ENCODE measurements at places on chromosomes 6 and 20.
A peak's percentile ranks its signal among the peaks of the same experiment; 100 is the strongest.

DNA sequence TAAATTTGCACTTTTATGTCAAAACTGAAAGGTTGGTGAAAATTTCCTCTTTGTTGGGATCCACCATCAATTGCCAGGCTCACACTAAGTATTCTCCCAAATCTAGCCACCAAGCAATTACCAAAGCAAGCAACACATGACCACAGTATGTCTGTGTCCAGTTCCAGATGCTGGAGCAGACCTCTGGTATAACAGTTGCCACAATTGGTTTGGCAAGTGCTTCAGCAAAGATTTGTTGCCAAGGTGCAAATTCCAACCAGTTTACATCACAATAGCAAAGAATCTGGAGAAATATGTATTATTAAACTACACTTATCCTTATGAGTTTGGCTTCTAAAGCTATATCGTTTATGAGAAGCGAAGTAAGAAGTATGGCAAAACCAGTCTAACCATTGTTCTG, 6.4 kb downstream of the GTF2H5 start:
- no peak for DNase-seq

- no peak for DNase-seq
Observed at GRCh38 chr6:47235964-47236760, 73.5 kb downstream of the TNFRSF21 start.

- no peak for DNase-seq
Observed at GRCh38 chr6:44534291-44534690, 146.8 kb downstream of the CDC5L start.

DNA sequence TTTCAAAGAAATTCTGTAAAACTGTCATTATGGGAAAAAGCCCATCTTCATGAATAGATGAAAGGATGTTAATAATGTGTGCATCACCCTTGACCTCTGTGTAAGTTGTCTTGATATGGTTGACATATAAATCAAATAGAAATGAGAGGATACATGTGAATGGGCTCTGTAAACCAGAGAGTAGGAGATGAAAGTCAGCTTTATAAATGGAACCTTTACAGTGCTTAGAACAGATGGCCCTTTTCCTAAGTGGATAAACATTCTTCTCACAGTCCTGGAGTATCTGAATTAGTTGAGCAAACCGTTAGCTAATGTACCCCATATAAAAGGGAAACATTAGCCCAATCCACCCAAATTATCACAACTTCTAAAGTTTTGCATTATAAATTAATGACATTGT, 57.5 kb downstream of the MYLK4 start:
- no peak for DNase-seq

DNA sequence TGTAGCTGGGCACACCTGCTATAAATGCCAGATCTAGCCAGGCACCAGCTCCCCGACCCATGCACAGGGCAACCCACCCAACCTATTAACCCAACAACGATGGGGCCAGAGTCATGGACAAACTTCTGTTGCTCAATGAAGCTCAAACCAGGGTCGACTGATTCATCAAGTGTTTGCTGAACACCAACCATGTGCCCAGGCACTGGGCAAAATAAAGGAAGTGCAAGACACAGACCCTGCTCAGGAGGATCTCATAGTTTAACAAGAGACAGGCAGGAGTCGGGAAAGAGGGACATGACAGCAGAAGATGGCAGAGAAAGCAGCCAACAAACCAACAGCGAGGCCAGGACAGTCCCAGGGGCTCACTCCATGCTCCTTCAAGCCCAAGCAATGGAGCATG, 18.8 kb downstream of the KCNK5 start:
- DNase-seq, result no peak

- no peak for DNase-seq
Observed at GRCh38 chr6:43921039-43921438, 151.0 kb downstream of the VEGFA start.

DNA sequence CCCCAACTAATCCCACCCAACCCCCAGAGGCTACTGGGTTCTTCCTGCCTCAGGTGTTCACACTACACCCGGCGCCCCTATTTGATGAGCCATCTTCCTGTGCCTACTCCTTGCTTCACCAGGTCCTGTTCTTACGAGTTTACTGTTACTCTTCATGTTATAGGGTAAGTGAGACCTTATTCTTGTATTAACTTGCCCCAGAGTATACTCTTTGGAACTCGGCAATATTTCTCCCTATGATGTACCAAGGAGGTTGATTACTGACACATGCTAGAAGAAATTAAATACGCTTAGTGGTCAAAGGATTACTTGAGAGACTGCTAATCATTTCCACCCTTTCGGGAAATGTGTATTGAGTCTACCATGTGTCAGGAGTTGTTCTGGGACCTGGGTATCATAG, 8.9 kb downstream of the RING1 start:
- no peak for DNase-seq

DNA sequence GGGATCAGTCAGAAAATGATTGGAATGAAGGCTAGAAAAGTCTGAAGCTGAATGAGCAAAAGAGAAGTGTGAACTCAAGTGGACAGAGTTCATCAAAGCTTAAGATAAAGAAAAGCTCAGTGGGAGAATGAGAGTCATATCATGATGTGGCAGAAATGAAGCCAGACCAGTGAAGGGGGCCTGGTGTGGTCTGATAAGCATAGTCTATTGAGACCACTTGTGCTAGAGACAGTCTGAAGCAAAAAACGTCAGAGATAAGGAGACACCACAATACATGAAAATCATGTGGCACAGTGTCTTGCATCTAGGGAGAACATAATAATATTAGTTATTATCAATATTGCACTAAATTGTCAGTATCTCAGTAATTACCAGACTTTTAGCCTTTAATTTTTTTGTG, 601.5 kb downstream of the UTRN start:
- no peak for DNase-seq

GRCh38 chr6:167828325-167828956, 1.7 kb downstream of the AFDN start:
- no peak for DNase-seq

DNA sequence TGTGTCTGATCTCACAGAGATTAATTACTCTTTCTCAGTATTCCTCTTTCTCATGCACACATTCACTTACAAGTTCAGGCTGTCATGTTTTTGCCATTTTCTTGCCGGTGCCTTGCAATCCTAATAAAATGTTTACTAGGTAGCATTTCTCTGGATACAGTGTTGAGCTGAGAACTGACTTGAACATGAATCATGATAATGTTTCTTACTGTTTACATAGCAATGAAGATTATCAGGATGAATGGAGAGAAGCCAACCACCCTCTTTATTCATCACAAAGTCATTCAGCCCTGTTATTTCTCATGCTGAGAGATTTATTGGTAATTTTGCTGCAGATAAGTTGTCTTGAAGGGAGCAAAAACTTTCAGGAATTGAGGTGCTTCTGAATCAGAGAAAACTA, 185.5 kb upstream of the ECI2 start:
- DNase-seq, result no peak

DNA sequence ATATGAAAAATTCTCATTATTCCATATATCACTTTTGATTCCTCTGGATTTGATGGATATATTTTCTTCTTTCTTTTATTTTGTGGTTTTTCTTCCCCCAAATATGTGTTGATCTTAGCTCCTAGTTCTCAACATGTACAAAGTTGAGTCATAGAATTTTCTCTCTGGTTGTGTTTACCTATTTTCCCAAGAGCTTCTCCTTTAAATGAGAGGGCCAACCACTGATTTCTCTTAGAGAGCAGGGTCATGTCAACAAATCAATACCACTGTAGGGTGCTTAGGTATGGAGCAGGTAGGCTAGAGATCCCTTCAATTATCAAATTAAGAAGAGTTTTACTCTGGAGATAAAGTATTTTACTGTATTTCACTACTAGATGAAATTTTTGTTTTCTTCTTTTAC, 145.7 kb downstream of the BMP5 start:
- DNase-seq, result no peak

GRCh38 chr6:150395388-150396009, 26.7 kb downstream of the IYD start:
- peak; percentile 61 for DNase-seq

GRCh38 chr6:44072959-44073611, 54.2 kb downstream of the MRPL14 start:
- DNase-seq, result peak; percentile 94

GRCh38 chr6:21201637-21202350, 391.8 kb upstream of the SOX4 start:
- no peak for DNase-seq

DNA sequence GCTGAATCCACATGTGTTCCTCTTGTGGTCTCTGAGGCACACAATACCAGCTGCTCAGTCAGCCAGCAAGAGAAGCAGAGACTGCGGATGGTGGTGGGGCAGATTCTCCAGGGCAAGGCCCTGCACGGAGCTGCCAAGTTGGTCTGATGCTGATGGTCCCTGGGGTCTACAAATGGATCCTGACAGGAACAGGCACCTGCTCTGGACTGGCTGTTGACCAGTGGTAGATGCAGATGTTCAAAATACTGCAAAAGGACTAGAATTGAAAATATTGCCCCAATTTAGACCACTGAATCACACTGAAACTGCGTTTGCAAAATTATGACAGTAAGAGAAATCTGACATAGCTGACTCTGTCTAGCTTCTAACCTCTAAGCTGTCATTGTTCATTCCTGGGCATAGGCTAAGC, 29.6 kb upstream of the TUBB2A start:
- no peak for DNase-seq

- DNase-seq, result no peak
Observed at GRCh38 chr20:44582311-44583025, at the start of gene PKIG. Gene PKIG (plus strand): TSS chr20:44582579. CDS start chr20:44614557, 31,978 bp downstream.

- no peak for DNase-seq
Observed at GRCh38 chr20:8313073-8313472, 181.0 kb downstream of the PLCB1 start.

DNA sequence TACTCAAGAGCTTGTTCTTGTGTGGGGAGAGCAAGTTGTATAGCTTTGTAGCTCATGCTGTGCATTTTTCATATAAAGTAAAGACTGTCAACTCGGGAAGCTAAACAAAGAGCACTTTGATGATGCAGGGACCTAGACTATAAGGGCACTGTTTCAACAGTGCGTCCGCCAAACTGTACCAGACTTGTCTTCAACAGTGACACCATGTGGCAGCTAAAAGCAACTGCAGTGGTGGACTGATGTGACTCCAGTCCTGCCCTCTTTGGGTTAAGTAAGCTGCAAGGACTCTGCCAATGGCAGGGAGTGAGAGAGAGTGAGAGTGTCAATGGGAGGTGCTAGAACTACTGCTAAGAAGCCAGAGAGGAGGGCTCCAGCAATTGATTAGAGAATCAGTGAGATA, 48.1 kb upstream of the MC3R start:
- peak; percentile 2 for DNase-seq

DNA sequence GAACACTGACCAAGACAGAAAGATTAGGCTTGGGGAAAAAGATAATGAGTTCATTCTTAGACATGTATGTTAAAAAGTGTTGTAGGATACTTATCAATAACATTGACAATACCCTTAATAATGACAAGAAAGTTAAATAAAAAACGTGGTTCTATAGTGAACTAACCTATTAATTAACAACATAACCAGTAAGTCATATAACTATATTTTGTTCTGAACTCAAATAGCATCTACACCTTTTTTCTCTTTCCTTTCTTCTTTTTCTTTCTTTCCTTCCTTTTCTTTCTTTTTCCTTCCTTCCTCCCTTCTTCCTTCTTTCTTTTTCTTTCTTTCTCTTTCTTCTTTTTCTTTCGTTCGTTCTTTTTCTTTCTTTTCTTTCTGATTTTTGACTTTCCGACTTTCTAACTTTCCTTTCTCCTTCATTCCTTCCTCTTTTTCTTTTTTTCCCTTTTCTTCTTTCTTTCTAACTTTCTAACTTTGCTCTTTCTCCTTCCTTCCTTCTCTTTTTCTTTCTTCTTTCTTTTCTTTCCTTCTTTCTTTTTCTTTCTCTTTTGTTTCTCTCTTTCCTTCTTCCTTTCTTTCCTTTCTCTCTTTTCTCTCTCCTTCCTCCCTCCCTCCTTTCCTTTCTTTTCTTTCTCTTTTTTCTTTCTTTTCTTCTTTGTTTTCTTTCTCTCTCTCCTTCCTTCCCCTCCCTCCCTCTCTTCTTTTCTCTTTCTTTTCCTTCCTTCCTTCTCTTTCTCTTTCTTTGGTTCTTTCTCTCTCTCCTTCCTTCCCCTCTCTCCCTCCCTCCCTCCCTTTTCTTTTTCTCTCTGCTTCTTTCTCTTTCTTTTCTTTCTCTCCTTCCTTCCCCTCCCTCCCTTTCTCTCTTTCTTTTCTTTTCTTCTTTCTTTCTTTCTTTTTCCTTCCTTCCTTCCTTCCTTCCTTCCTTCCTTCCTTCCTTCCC, 24.6 kb downstream of the PRSS35 start:
- no peak for DNase-seq

DNA sequence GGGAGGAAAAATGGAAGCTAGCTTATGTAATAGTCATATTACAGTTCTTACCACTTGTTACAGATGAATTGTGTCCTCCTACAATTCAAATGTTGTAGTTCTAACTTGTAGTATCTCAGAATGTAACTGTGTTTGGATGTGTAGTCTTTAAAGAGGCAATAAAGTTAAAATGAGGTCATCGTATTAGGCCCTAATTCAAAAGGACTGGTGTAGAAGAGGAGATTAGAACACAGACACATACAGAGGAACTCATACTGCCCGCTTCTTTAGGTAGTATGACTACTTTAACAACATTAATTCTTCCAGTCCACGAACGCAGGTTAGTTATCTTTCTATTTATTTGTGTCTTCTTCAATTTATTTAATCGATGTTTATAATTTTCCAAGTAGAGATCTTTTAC, 46.5 kb upstream of the TPD52L1 start:
- no peak for DNase-seq

Measured in activated CD8-positive, alpha-beta T cell treated with anti-CD3 and anti-CD28 coated beads for 36 hours (primary cell).